ENCODE measurements at places on chromosomes 5 and 9. TPM values are rescaled to one million over a fixed set of nuclear protein-coding genes. Genes with fewer than 3 reads are reported as not detected.

GRCh38 chr5:142011572-142012185 is 1.1 kb downstream of the GNPDA1 start:
- no peak for DNase-seq

DNA sequence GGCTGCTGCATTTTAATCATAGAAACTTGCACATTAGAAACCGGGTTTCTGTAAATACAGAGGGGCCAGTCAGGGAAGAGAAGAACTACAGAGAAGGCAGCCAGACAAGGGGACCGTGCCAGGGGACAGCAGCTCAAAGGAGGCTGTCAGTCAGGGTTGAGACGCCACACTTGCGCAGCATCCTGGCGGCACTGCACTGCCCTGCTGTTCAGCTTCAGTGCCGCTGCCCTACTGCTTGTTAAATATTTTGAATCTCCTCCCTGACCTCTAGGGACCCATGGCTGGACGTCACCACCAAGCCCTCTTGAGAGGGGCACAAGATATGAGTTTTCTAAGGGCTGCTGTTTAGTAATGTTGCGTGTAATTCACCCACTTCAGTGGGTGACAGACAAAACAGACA is 43.6 kb upstream of the ZBTB43 start:
- peak; percentile 25 for DNase-seq

DNA sequence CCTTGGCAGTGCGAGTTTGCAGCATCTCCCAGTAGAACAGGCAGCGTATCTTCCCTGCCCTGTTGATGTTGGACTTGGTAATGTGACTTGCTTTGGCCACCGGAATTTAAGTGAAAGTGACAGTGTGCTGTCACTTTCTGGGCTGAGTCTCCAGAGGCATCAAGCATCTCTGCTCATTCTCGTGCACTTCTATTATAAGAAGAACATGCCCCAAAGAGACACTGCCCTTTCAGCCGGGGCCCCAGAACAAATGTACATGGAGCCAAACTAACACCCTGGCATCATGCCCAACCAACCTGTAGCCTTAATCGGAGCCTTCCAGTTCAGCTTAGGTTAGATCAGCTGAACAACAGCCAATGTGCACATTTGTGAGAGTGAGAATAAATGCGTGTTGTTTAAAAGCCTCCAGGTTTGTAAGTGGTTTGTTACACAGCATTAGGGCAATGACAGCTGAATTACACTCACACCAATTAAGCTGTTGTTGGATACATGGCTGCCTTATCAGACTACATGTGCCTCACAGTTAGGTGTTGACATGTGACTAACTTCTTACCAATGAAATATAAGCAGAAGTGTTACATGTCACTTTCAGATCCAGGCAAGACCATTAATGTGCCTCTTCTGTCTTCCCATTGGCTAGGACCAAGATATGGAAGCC is 22.1 kb upstream of the FRMD3 start:
- DNase-seq, result no peak

DNA sequence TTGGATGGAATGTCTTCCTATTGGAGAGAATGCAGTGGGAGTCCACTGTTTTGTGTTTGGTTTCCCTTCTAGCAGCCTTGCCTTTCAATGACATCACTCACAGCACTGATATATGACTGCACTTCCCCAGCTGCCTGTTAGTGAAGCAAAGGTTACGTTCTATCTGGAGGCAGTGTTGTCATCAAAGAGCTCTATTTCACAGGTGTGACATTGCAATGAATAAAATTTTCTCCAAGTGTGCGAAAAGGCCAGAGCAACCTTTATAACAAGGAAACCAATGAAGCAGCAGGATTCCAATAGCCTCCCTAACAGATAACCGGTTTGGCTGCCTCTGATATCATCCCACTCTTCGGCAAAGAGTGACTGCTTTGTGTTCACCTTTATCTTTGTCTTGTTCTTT is 523.5 kb upstream of the ZNF608 start:
- DNase-seq, result no peak

- DNase-seq, result no peak
Observed at GRCh38 chr5:90852531-90852930, 293.9 kb downstream of the ADGRV1 start.

- DNase-seq, result no peak
Observed at GRCh38 chr9:134304690-134305089, 21.6 kb upstream of the RXRA start.

DNA sequence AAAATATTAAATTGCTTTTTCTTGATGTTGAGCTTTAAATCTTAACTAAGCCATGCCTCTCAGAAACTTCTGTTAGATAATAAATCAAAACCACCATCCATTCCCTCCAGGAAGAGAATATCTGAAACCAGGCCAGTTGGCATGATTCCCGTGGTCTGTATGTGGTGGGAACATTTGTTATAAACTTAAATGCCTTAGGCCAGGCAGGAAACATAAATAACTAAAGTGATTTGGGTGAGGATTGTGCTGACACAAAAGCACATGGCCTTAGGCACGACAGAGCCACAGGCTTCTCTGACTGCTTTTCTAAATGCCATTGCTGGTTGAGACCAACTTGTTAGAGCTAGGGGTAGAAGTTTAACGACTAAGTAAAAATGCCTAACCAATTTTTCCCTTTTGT is 255.9 kb downstream of the GABRG2 start:
- peak; percentile 74 for DNase-seq

- peak; percentile 76 for DNase-seq
Observed at GRCh38 chr5:169871826-169872490, 108.3 kb downstream of the INSYN2B start.

- DNase-seq, result peak; percentile 80
Observed at GRCh38 chr9:108271646-108272348, 584.0 kb downstream of the ACTL7B start.

DNA sequence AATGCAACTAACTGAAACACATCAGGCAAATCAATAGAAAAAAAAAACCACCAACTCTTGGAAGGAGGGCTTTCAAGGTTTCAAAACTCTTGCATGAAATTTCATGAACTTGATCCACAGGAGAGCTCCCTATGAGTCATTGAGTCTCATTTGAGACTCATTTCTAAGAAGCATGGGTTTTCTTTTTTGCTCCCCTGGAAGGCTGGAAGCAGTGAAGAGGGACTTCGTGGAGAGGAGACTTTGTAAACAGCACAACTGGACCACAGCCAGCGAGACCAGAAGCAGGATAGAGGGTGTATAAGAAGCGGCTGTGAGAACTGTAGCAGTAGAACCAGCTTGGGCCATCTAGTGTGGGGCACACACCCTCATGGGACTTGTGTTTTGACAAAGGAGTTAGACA is 41.2 kb upstream of the RAPGEF1 start:
- no peak for DNase-seq

Gene PCDHB15
- 6.1 TPM for polyA plus RNA-seq

- DNase-seq, result no peak
Observed at GRCh38 chr9:106885451-106885850, 22.5 kb downstream of the ZNF462 start.

Gene SLC1A3
- 19.7 TPM for polyA plus RNA-seq

Gene MZB1
- 0.31 TPM for polyA plus RNA-seq

DNA sequence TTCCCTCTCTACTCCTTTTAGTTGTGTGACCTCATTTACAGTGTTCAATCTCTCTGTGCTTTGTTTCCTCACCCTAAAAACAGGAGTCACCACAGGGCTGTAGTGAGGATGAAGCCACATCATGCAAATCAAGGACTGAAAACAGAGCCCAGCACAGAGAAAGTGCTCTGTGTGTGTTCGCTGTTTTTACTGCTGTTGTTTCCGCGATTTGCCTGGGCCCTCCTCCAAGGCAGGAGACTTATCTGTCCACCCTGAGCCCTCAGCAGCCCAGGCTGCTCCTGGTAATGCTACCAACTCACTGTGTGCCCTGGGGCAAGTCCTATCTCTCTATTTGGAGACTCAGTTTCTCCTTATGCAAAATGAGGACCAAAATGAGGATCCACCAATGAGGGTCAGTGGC is 87.2 kb upstream of the NEURL1B start:
- DNase-seq, result no peak

Gene VAV2
- 13.5 TPM for polyA plus RNA-seq

Gene KCNN2
- 8.0 TPM for polyA plus RNA-seq

DNA sequence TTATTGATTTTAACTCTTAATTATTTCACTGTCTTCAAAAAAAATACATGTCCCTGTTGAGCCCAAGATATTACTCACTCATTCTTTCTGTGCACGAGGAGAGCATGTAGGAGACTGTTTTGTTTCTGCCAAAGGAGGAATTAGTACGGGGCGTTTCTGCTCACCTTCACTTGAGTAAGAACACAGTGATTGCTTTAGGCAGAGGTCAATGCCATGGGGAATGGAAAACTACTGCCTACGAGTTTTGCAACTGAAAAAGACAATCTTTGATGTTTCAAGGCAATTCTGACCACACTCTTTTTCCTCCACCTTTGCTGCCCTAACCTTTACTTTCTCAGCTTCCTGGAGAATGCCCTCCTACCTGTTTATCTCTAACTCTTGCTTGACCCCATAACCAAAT is 109.4 kb downstream of the CCDC192 start:
- DNase-seq, result no peak

DNA sequence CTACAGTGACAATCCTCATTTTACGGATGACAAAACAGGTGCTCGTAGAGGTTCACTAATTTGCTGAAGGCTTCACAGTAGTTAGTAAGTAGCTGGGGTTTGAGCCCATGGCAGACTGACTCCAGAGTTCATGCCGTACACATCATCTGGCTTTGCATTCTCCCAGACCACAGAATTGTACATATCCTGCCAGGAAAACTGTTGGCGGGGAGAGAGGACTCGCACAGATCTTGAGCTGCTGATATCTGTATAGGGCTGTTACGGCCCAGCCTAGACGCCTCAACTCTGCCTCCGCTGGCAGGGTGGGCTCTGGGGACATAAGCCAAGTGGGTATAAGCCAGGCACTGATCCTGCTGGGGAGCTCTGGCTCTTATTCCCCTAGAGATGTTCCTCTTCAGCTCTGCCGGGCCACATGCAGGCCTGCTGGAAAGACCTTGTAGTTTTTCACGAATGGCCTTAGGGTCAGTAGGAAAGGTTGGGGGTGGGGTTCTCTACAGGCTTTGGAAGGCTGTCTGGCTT is 16.3 kb downstream of the LARP1 start:
- peak; percentile 83 for DNase-seq

Gene PCDHGA7
- 1.2 TPM for polyA plus RNA-seq

- peak; percentile 26 for DNase-seq
Observed at GRCh38 chr5:68839019-68839552, 254.7 kb upstream of the SLC30A5 start.

Measured in muscle of back (tissue), 13 donors.